ENCODE measurements at places on chromosomes 6 and 20.

- no peak for DNase-seq
These were observed 46.7 kb downstream of the GJA1 start for GRCh38 chr6:121482004-121482693.

GRCh38 chr20:9912858-9913434 is 74.1 kb upstream of the PAK5 start:
- no peak for DNase-seq

- DNase-seq = no peak
These were observed 86.5 kb upstream of the BTN3A2 start for GRCh38 chr6:26278536-26278935.

- no peak for DNase-seq
These were observed 348.6 kb upstream of the CDH4 start for GRCh38 chr20:60903325-60903971.

- DNase-seq = no peak
These were observed 347.5 kb upstream of the CITED2 start for GRCh38 chr6:139721954-139722353.

DNA sequence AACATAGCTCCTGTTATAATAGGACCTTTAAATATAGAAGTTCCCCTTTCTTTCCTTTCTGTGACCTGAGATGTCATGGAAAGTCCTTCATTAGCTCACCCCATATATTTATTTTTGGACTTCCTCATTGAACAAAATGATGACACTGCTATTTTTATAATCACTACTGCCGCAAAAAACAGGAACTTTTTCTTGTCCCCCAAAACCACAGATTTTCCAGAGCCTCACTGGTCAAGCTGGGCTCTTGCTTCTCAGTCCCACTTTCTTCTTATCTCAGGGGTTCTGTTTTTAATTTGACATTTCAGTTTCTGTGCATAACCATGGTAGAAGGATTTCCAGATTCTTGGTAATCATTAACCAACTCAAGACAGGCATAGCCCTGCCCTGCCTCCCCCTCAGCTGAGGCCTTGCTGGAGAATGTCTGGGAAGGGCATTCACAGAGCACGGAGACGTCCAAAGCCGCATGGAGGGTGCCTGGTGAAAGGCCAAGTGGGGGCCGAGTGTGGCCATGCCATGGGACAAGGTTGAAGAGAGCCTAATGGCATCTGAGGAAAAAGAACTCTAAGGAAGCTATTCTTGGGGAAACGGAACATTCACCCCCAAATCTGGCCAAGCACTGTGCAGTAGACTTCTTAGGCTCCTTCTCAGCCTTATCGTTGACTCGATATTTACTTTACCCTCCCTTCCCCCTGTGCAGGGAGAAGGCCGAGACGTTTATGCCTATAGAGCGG is 73.7 kb downstream of the EDN1 start:
- DNase-seq = peak; percentile 45

- no peak for DNase-seq
These were observed 94.3 kb upstream of the NOX3 start for GRCh38 chr6:155549928-155550327.

DNA sequence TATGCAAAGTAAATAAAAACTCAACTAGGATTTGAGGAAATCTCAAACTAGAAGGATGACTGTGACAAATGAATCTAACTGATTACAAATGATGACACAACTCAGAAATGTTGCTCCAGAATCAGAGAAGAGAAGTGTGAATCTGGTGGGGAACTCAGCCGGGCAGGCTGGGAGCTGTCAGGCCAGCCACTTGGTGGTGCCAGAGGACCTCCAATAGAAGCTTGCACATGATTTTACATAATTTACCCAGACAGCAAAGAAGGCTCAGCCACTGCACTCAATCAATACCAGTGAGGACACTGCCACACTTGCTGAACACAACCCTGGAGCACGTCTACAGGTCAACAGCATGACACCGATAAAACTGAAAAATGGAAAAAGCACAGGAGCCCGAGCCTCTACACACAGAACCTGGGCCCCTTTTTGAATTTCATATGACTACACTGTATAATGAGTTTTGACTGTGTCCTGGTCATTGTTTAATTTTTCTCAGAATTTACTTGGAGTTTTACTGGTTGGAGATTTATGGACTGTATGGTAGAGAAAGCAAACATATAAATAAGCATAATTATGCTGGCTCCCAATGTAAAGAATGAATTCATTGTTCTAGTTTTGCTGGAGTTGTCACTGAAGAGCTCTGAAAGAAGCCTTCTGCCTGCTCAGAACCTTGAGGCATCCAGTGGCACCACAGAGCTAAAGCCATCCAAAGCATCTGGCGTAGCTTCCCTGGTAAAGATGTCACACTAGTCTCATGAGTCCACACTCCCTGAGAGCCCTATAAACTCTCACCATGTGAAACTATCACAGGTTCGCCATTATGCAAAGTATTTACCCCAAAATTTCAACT is 296.5 kb downstream of the THBS2 start:
- DNase-seq = peak; percentile 9

DNA sequence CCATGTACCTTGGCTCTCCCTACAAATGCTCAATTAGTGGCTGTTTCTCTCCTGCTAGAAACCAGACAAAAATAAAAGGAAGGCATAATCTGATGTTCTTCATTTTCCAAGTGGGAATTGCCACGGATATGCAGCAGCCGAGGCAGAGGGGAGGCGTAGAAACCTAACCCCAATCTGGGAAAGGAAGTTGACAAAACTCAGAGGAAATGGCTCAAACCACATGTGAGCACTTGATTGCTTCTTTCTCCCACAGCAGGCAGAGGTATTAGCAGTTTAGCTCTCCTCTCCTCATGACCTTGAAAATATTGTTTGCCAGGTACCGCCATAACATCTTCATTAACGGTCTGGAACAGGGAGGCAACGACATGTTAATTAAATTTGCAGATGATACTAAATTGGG is 3.8 kb upstream of the MLN start:
- no peak for DNase-seq

DNA sequence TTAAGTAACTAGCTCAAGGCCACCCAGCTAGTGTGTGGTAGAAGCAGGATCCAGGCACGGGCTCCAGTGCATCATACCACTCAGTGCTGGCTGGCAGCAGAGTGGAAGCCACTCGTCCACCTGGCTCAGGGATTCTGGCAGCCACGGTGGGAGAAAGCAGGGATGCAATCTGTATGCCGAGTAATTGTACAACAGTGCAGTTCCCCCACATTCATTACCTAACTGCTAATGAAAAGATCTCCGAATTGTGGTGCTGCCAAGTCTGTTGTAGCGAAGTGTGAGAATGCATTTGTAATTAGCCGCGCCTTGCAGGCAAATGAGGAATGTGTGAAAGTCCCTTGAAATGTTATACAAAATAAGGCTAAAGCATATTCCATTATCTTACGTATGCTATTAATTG is 29.0 kb downstream of the KCNG1 start:
- DNase-seq = no peak

- no peak for DNase-seq
These were observed 32.9 kb downstream of the PREX1 start for GRCh38 chr20:48794816-48795457.

- no peak for DNase-seq
These were observed 47.9 kb downstream of the COL11A2 start for GRCh38 chr6:33144373-33144772.

DNA sequence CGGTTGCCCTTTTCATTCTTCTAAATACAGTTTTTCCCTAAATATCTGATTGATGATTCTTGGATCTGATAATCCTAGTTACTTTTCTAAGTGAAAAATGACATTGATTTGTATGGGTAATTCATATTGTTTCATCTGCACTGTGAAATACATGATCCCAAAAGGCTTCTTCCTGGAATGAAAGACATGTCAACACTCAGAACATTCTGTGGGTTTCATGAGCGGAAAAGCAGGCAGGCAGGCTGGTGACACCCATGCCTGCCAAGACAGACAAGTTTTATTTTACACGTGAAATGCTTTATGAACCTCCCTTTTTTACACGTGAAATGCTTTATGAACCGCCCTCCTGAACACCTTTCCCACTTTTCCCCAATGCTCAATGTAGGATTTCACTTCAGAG is 105.0 kb downstream of the PRKN start:
- DNase-seq = no peak

DNA sequence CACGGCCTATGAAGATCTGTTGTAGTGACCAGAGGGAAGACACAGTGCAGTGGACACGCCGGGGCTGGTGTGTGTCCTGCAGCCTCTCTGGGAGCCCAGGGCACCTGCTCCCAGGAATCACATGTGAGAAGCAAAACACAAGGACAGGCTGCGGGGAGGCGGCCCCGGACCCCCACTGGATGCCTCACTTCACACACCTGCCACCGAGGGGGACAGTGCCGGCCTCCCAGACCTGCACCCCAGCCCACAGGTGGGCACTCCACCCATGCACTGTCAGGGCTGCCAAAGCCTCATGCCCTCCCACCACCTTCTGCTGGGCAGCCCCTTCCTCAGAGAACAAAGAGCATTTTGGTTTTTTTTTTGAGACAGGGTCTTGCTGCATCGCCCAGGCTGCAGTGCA is 27.4 kb downstream of the FRMD1 start:
- no peak for DNase-seq

- DNase-seq = no peak
These were observed 982 bp downstream of the MMUT start for GRCh38 chr6:49462071-49462470.

DNA sequence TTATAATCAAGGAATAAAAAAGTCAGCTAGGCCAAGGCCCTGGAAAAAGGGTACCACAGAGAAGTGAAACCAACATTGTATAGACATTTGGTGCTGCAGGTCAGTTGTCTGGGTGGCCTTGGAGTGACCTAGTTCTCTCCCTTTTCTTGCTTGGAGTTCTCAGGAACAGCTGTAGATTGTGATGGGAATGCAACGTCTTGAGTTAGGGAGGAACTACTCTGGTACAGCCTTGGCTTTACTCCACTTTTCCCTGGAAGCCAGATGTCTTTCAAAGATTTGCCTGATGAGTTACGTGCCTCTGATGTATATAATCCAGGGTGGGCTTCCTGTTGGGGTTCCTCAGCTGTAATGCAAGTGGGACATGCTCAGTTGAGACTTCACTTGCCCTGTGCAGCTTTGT is 694.7 kb downstream of the HTR1B start:
- no peak for DNase-seq

GRCh38 chr6:111499269-111499793 is 16.3 kb upstream of the REV3L start:
- DNase-seq = no peak

DNA sequence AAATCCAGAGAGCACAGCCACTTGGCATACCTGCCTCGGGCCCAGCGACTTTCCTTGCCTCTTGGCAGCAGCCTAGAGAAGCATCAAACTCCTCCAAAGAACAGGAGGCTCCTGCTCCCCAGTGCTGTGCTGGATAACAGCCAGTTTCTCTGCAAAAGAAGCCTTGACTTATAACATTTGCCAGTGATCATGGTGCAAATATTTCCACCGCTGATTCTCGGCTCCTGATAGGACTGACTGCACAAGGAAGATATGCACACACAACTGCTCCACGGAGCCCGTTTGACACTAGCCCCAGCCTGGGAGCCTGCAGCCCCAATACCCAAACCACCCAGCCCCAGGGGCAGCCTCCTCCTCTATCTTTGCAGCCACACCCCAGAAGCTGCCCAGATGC is 17.5 kb downstream of the ACSS1 start:
- DNase-seq = no peak

- no peak for DNase-seq
These were observed 158.3 kb downstream of the ZFP64 start for GRCh38 chr20:52033313-52033712.

DNA sequence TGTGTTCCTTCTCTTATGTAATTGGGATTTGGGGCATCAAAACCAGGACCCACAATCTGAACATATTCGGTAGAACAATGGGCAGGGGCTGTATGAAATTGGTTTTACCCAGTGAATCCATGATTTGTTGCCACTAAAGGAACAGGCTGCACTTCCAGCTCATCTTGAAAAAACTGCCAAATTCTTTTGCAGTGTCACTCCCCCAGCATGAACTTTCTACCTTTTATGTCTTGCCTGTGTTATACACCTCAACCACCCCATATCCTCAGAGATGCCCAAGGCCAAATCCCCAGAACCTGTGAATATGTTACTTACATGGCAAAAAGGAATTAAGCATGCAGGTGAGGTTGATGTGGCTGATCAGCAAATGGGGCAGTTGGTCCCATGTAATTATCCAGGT is 280.2 kb upstream of the ECI2 start:
- DNase-seq = no peak

GRCh38 chr6:25172819-25173218 is 106.4 kb upstream of the CARMIL1 start:
- no peak for DNase-seq

GRCh38 chr6:97053643-97054411 is 129.3 kb downstream of the KLHL32 start:
- DNase-seq = no peak

DNA sequence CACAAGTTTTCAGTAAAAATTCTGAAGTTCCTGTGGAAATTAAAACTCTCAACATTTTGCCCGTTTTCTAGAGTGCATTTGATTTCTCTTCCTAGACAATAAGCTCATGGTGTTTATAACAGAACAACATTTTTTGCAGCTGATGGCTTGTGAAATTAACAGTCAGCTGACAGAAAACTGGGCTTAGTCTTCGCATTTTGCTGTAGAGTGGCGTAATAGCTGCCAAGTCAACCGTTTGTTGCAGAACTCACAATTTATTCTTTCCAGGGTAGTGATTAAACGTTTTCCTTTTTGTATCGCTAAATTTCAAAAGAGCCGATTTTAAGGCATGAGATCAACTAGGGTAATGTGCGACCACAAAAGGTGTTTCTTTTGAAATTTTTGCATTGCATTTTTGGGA is 1.4 kb downstream of the SPO11 start:
- DNase-seq = no peak

- no peak for DNase-seq
These were observed 102.6 kb upstream of the HDGFL1 start for GRCh38 chr6:22466665-22467245.

- no peak for DNase-seq
These were observed 610 bp downstream of the ZNF217 start for GRCh38 chr20:53592992-53593465.

- no peak for DNase-seq
These were observed 34.2 kb downstream of the CEP162 start for GRCh38 chr6:84193114-84193708.

DNA sequence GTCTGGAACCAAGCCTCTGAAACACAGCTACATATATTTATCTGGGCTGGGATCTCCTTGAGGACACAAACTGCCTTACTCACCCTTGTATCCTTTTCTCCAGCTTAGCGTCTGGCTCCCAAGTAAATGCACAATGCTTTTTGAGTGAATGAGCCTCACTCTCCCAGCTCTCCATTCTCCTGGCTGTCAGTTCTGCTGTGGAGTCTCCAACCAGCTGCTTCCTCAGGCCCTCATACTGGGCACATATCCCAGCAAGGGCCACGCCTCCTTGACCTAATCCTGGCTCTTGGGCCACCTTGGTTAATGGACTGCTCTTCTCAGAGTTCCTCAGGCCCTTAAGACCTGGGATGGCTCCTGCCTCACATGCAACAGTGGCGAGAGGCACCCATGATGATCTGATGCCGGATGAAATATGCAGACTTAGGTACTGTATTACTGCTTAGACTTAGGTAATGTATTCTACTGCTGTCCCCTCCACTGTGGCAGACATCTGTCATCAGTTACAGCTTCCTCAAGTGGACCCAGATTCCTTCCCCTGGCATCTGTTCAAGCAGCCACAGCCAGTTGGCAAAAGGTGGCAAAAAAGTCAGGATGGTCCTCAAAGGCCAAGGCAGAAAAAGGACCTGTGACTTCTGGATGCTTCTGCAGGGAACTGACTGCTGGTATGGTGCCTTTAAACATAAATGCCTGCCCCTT is 16.5 kb downstream of the SNHG17 start:
- DNase-seq = no peak

Data from GM18507 (cell line).